ENCODE measurements at places on chromosomes 4 and X. TPM values are rescaled to one million over a fixed set of nuclear protein-coding genes. Genes with fewer than 3 reads are reported as not detected.

SAGE1 gene
- not detected for total RNA-seq

ADH1A gene
- total RNA-seq, result 0.97 TPM

PNMA6F gene
- total RNA-seq, result not detected

BGN gene
- 244 TPM for total RNA-seq

TFDP3 gene
- total RNA-seq, result not detected

ENPEP gene
- 3.1 TPM for total RNA-seq

CC2D2A gene
- total RNA-seq, result 13.6 TPM

- DNase-seq, result no peak
Measured at GRCh38 chrX:57607295-57608187, 15.7 kb downstream of the ZXDB start.

DNA sequence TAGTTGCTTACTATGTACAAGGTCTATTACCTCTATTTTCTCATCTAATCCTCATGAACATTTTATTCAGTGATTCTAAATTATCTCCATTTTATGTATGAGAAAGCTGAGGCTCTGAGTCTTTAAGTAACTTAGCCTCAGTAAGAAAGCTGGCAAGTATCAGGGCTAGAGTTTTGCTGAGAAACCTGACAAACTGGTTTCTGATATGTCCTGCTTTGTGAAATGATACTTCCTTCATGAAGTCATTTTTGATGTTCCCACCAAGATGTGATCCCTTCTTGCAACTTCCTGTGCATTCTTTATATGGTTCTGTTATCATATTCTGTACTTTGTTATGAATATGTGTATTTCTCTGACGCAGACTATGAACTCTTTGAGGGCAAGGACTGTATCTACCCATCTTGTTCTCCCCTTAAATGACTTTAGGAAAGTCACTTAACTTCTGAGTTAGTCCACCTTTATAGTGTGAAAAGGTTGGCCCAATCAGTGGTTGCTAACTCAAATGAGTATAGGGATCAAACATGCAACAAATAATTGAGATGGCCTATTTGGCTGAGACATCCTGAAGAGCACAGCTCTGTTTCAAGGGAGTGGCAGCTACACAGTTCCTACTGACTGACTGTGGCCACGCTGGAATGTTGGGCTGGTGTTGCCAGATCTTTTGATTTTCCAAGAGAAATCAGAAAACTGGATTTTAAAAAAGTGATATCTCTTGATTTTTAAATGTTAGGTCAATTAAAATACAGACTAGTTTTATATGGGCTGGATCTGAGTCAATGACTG is 127.9 kb upstream of the AMOT start:
- no peak for DNase-seq

DNA sequence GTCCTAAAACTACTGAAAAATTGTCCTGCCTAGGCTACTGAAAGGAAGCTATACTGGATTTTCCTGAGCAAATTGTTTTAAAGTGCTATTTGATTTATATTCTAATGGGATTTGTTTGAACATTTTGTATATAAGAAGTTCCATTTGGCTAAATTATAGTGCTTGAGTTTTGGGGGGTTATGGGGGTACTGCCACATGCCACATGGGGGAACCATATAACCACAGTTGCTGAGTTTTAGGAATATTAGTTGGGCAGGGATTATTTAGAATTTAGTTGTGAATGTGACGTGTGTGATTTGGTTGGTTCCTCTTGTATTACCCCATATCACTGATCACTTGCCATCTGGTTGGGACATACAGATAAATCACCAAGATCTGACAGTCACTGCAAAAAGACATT is 224.5 kb upstream of the TAPT1 start:
- no peak for DNase-seq

DNA sequence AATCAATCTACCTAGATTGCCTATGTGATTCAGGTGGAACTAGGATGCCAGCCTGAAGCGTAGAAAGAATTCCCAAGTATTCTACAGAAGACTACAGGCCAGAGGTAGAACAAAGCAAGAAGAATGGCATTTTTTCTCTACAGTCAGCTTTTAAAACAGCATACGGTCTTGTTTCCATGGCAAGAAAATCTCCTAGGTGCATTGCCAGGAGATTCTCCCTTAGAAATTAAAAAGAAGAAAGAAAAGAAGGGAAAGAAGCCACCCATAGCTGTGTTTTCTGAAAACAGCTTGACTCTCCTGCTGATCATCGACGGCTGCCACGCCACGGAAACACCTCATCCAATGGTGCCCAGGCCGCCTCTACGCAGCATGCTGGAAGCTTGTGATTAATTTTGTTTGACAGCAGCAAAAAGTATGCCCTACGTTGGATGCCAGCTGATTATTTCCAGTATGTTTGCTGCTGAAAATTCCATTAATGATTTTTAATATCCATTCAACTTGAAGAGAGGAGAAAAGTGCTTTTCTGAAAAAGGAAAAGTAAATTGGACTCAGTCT is 24.1 kb downstream of the ANK2 start:
- DNase-seq, result no peak

DNA sequence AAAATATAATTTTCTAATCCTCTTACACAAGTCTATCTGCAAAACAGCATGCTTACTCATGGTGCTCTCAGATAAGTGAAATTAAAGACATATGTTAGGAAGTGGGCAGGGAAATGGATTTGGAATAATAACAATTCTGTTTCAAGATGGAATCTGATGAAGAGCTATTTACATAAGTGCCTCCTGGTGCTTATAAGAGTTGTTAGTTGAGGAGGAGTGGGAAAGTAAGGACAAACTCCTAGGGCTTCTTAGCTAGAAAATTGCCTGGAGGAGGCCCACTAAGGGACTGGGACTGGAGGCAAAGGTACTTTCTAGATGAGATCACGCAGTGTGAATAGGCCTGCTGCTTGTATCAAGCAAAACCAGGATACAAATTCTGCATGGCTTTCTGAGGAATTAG is 939.8 kb downstream of the GLUD2 start:
- no peak for DNase-seq

DNA sequence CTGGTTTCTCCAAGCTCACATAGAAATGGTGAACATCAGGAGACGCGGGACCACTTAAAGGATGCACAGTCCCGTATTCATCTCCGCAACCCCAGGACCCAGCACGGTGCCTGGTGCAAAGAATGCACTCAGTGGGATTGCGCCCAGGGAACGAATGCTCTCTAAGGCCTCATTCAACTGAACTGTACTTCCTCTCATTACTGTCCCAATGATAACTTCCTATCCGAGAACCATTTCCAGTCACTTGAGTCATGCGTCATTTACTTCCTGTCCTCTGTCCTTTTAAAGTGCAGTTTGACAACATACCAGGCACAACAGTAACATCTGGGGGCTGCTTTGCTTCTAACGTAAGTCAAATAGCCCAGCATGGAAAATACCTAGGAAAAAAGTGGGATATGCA is 75.7 kb downstream of the RBM47 start:
- DNase-seq, result no peak

DNA sequence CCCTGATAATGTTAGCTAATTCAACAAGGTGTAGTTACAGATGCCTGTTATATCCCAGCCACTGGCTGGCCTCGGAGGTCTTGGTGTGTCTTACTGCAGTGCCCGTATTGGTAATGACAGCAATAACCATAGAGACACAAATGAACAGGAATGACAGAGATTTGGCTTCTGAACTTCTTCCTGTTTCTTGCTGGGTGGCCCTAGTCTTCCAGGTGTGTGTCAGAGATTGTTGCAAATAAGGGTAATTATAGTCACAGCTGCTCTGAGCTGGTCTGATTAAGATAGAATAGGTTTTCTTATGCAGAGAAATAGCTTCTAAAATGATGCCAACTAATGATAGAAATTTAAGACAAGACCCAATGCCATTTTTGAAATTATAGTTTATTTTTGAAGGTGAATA is 64.1 kb upstream of the MAD2L1 start:
- no peak for DNase-seq

DNA sequence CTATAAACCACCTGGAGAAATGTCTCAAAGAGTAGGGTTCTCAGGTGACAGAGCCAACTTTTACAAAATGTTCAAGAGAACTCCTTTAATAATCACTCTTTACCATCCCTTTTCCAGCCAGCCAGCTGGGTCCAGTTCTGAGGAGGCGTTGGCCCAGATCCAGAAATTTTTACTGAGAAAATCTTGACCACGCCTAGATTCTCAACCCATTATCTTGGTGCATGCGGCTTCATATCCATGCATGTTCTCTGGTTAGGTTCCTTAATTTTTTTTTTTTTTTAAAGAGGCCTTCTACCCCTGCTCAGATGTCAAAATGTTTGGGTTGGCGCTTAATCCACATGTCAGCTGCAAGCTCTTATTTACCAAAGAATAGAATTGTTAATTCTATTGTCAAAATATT is 12.0 kb upstream of the MAP7D2 start:
- no peak for DNase-seq

DNA sequence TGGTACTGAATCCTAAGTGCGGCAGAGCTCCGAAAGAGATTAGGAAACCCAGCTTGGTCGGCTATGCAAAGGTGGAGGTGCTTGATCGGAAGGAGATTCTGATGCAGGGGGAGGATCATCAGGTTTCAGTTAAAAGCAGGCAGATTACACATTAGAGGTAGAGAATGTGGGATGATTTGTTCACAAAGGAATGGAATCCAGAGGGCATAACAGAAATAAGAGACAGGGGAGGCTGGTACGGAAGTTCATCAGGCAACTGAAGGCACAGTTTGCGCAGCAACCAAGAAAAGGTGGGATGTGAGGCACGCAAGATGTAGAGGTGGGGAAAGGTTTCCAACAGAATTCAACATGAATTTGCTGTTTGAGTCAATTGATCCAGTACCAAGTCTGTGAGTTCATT is 424 bp upstream of the ZNF330 start:
- DNase-seq, result no peak

DNA sequence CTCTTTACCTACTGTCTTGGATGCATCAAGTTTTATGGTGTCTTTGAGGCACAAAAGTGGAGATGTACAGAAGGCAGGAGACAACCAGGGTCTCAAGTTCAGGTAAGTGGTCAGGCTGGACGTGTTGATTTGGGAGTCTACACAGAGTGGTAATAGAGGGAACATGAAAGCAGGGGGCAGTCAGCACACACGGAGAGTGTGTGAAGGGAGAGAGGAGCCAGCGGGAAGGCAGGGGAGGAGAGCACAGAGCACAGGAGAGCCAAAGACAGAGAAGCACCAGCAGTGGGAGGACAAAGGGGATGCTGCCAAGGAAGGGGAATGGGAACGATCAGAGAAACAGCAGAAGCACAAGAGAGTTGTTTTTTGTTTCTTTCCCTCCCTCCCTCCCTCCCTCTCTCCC is 32.9 kb downstream of the TMEM150C start:
- DNase-seq, result no peak

- DNase-seq, result no peak
Measured at GRCh38 chr4:152094970-152095700, 334.3 kb upstream of the GATB start.

- no peak for DNase-seq
Measured at GRCh38 chr4:105541420-105541819, 11.0 kb upstream of the ARHGEF38 start.

DNA sequence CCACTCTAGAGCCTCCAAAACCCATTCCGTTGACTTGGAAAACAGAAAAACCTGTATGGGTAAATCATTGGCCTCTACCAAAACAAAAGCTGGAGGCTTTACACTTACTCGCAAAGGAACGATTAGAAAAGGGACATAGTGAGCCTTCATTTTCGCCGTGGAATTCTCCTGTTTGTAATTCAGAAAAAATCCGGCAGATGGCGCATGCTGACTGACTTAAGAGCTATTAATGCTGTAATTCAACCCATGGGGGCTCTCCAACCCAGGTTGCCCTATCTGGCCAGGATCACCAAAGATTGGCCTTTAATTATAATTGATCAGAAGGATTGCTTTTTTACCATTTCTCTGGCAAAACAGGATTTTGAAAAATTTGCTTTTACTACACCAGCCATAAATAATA is 60.8 kb downstream of the ZNF732 start:
- no peak for DNase-seq

DNA sequence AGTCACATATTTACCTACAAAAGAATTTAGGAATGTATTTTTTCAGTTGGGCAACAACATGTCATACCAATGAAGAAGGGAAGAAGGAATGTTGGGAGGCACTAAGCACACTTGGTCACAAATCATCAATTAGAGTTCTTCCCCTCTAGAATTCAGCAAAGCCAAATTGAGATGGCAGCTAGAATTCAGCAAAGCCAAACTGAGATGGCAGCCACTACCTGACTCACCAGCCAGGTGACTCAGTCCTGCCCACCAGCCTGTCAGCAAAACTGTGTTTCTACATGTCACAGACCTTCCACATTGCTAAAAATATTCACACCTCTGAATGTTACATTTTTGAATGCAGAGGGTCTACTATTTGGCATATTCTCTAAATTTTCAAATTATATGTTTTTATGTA is 63.2 kb upstream of the NOCT start:
- no peak for DNase-seq

GRCh38 chrX:27915617-27916016 is 65.6 kb downstream of the DCAF8L1 start:
- DNase-seq, result no peak
